Neuronal stem cell (in vitro differentiated cells): ENCODE measurements at places on chromosomes 1 and 21.

GRCh38 chr1:53130878-53131589 lies 11.4 kb downstream of the SLC1A7 start:
- H3K27me3 ChIP-seq: peaks cover 23% of the 10 kb centered on the region
- DNase-seq: no peak
- peaks cover 10% of the 10 kb centered on the region for H3K4me1 ChIP-seq
- H3K4me3 ChIP-seq: no peak overlapping the region

GRCh38 chr1:3403011-3403345 lies 51.5 kb upstream of the ARHGEF16 start:
- H3K27me3 ChIP-seq: no peaks in the 10 kb centered on the region
- H3K4me3 ChIP-seq: no peak overlapping the region
- H3K36me3 ChIP-seq: peaks cover 6% of the 10 kb centered on the region
- H3K4me1 ChIP-seq: no peaks in the 10 kb centered on the region
- no peak for DNase-seq

DNA sequence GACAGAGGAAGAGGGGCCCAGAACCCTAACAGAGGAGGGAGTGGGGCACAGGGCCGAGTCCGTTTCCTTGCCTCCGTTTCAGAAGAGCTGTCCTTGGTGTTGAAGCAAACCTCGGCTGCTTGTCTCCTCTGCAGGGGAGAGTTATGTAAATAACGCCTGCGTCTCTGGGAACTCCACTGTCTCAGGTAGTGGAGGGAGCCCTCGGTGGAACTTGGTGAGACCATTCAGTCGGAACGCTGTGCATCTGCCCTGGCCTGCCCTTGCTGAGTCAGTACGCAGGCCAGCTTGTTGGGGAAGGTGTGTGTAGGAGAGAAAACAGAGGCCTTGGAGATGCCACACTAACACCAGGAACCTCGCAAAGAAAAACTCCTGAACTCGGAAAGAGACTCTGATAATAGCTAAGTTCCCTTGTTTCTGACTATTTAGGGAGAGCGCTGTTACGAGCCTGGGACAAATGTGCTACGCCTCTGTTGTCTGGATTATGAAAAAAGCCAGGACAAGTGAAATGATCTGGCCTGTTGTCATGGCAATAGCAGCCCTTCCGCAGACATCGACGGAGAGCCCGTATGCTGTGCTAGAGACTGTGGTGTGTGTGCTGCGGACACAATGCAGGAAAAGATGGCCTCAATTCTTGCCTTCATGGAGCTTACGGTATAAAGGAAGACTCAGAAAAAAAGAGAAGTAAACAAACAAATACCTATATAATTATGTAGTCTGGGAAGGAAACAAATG lies 94.6 kb upstream of the AKT3 start:
- no peak overlapping the region for H3K27ac ChIP-seq
- no peaks in the 10 kb centered on the region for H3K27me3 ChIP-seq
- no peaks in the 10 kb centered on the region for H3K36me3 ChIP-seq

DNA sequence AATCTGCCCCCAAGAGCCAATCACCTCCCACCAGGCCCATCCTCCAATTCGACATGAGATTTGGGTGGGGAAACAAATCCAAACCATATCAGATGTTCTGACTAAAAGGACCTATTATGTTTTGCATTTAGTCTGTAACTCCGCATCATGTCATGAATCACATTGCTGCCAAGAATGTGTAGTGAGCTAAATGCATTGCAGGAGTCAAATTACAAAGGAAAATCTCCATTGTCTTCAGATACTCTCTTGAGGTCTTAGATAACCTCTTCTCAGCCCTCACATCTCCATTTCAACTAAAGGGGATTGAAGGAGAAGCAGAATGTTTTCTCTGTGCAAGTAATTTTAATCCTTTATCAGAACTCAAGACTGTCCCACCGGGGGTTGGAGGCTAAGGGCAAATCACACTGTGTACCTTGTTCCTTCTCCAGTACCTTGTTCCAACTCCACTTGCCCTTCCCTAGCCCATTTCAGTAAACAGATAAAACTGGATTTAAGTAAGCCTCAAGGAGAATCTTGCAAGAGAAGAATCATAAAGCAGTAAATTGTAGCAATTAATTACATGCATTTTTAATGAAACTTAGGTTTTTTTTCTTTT lies 34.1 kb downstream of the EXTL2 start:
- no peaks in the 10 kb centered on the region for H3K27me3 ChIP-seq
- H3K4me3 ChIP-seq: no peak overlapping the region

- no peaks in the 10 kb centered on the region for H3K27me3 ChIP-seq
- no peak overlapping the region for H3K27ac ChIP-seq
- peaks cover 7% of the 10 kb centered on the region for H3K4me1 ChIP-seq
Measured at GRCh38 chr21:45054927-45055612, 19.3 kb upstream of the ADARB1 start.

- H3K4me3 ChIP-seq: no peak overlapping the region
- DNase-seq: no peak
- H3K27me3 ChIP-seq: no peaks in the 10 kb centered on the region
- H3K36me3 ChIP-seq: no peaks in the 10 kb centered on the region
- no peak overlapping the region for H3K27ac ChIP-seq
- H3K4me1 ChIP-seq: no peaks in the 10 kb centered on the region
Measured at GRCh38 chr1:5690291-5690690, 301.9 kb downstream of the NPHP4 start.

- peaks cover 98% of the 10 kb centered on the region for H3K27me3 ChIP-seq
- no peaks in the 10 kb centered on the region for H3K36me3 ChIP-seq
- no peak overlapping the region for H3K4me3 ChIP-seq
- DNase-seq: no peak
- peaks cover 6% of the 10 kb centered on the region for H3K4me1 ChIP-seq
- no peak overlapping the region for H3K27ac ChIP-seq
Measured at GRCh38 chr21:36706482-36706852, 7.6 kb downstream of the SIM2 start.

DNA sequence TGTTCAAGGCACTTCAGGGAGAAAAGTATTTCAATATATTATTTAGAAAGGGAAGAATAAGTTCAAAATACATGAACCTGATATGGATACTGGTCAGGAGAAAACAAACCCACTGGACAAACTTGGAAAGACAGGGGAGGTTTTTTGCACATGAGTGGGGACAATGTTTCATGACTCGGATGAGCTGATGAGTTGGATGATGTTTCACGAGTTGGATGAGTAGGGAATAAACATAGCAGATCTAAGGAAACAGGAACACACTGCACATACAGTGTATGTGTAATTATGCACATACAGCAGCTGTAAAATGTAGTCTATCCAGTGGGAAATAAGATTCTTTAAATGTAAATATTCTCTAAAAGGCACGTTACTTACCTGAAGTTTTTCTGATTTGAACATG lies 682.9 kb upstream of the ADAMTS5 start:
- no peaks in the 10 kb centered on the region for H3K4me1 ChIP-seq
- H3K4me3 ChIP-seq: no peak overlapping the region
- no peak overlapping the region for H3K27ac ChIP-seq

DNA sequence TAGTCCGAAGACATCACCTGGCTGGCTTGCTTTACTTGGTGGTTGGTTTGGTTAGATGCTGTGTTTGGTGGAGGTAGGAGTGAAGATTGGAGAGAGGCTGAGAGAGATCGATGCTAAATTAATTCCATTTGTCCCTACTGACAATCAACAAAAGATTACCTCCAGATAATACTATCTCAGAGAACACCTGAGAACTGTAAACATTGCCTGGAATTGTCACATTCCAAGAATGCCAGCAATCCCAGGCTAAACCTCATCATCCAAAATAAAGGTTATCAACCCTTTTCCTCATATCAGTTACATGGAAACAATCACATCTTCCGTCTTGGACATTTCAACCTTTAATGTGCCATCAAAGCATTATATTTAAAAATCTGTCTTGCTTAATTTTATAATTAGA lies 141.0 kb downstream of the GRIK1 start:
- no peak overlapping the region for H3K4me3 ChIP-seq
- no peaks in the 10 kb centered on the region for H3K36me3 ChIP-seq
- DNase-seq: no peak
- no peaks in the 10 kb centered on the region for H3K4me1 ChIP-seq

DNA sequence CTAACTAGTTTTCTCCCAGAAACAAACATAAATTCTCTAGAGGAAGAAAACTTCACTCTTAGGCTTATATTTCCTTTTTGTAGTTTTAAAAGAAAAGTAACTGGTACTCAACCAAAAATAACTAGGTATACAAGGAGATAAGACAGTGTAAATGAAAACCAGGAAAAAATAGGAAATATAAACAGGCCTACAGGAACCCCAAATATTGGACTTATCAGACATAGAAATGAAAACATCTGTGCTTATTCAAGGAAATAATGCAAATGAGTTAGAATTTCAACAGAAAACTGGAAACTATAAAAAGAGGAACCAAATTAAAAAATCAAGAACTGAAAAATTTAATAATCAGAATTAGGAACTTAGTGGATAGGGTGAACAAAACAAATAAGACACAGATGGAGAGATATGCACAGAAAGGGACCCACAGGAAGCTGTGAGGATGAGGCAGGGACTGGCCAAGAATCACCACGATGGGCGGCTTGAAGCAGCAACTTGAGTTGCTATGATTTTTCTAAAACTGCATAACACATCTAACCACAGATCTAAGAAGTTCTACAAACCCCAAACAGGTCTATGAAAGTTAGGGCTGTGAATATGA lies 67.5 kb upstream of the ACTRT2 start:
- H3K36me3 ChIP-seq: no peaks in the 10 kb centered on the region
- no peaks in the 10 kb centered on the region for H3K4me1 ChIP-seq
- no peak overlapping the region for H3K4me3 ChIP-seq
- DNase-seq: no peak
- H3K27ac ChIP-seq: no peak overlapping the region

DNA sequence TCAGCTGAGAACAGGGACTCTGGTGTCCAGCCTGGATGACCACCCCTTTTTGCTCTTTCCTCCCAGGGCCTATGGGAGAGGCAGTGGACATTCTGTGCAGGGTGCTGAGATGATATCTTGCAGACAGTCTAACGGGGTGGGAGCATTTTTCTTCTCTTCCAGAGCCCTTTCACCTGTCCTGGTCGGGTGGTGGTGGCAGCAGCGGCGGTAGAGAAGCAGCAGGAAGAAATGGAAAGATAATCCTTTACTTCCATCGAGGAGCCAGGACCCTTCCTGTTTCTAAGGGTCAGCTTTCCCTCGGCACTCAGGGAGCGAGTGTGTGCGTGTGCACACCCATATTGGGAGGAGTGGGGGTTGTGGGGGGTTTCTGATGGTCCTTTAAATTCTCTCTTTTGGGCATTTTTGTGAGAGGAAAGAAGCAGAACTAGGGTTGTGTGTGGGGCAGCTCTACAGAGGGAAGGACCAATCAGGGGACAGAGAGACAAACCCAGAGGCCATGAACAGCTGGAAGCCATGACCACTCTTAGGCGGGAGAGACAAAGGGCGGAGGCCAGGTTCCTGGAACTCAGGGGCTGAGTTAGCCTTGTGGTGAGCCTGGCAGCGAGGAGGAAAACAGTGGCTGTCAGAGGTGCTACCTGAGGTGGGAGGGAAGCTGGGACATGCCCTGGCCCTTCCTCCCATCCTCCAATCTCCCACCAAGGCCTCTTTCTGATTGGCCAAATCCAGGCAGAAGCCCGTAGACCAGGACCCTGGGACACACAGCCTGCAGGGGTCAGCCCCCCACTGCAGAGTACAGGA lies 31.2 kb upstream of the CSF3R start:
- DNase-seq: no peak
- peaks cover 31% of the 10 kb centered on the region for H3K27me3 ChIP-seq
- H3K4me1 ChIP-seq: peaks cover 2% of the 10 kb centered on the region
- H3K27ac ChIP-seq: no peak overlapping the region
- H3K36me3 ChIP-seq: no peaks in the 10 kb centered on the region

- no peaks in the 10 kb centered on the region for H3K27me3 ChIP-seq
- no peaks in the 10 kb centered on the region for H3K36me3 ChIP-seq
- peak within 1 kb of the TSS; percentile 86 for H3K27ac ChIP-seq
- peaks cover 27% of the 10 kb centered on the region for H3K4me1 ChIP-seq
Measured at GRCh38 chr1:113978863-113979702, at the start of gene OLFML3. Gene OLFML3 (plus strand): TSS chr1:113979474. CDS start chr1:113979517, 43 bp downstream.

- H3K4me3 ChIP-seq: no peak overlapping the region
- H3K27ac ChIP-seq: no peak overlapping the region
- H3K27me3 ChIP-seq: no peaks in the 10 kb centered on the region
- no peaks in the 10 kb centered on the region for H3K36me3 ChIP-seq
- no peaks in the 10 kb centered on the region for H3K4me1 ChIP-seq
Measured at GRCh38 chr1:236639686-236640085, 35.4 kb upstream of the HEATR1 start.

DNA sequence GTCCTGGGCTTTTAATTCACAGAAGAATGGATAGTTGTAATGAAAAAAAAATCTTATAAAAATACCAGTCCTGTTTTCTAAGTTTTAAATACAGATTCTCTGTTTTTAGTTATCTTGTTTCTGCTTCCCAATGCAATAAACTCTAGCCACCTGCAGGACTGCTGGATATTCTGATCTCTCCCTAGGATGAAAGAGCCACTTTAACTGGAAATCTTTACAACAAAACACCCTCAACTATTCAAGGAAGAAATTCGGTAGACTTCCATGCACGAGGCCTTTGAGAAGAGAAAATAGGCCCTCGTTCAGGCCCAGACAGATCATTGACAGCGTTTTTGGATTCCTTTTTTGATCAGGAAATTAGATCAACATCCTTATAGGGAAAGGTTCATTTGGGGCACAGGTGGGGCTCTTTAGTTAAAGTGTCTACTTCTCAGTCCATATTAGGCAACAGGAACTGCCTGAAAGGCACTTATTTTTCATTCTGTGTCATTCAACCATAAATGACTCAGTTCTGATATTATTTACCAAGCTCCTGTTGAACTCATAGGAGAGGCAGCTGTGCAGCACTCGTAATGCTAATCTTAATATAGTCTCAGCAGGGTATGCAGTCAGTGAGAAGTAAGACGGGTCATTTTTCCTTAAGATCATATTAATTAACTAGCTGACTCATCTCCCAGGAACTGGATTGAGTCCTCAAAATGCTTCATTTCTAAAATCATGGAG lies 71.1 kb upstream of the ERRFI1 start:
- H3K27ac ChIP-seq: no peak overlapping the region
- peaks cover 2% of the 10 kb centered on the region for H3K4me1 ChIP-seq
- H3K4me3 ChIP-seq: no peak overlapping the region
- no peaks in the 10 kb centered on the region for H3K36me3 ChIP-seq
